Fibroblast of gingiva (primary cell): ENCODE measurements at places on chromosomes 12 and 14.

DNA sequence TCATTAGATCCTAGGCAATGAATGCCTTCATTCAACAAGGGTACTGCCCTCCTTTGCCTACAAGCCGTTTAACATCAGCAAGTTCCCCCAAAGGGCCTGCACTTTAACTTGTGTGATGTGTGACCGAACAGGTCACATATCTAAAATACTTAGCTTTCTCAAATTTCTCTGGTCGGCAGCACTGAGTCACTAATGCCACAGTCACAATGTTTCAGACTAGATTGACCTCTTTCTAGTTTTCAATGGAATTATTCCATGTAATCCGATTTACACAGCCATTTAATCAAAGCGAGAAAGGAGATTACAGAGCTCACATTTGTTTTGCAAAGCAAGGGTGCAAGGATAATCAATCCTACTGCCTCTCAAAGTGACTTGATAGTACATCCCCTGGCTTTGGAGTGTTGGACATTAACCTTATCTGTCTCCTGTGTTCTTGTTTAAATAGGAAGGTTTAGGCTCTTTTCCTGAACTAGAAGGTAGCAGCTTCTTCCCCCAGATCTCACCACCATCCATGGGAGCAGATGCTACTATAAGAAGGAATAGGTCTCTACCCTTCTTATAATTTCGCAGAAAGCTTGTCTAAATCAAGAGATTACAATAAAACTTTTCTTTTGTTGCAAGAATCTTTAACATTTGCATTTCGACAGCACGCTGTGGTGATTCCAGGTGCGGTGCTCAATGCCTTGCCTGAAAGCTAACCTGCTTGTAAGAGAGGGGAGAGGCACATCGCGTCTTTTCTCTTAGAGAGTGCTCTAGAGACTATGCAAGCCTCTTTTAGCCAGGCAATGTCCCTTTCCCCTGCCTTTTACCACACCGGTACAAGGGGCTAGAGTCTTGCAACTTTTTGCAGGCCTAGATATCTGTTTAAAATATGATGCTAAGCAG, 1.8 kb downstream of the KITLG start:
- DNase-seq, result peak; percentile 29

- DNase-seq, result no peak
These were observed 176.8 kb downstream of the KIF26A start for GRCh38 chr14:104315169-104315568.

GRCh38 chr14:52738409-52738808, 8.4 kb downstream of the STYX start:
- DNase-seq, result no peak

GRCh38 chr12:51886021-51886710, 1.7 kb upstream of the ANKRD33 start:
- peak; percentile 99 for DNase-seq

- peak; percentile 88 for DNase-seq
These were observed 234.5 kb upstream of the PLXNC1 start for GRCh38 chr12:93913845-93914244.

DNA sequence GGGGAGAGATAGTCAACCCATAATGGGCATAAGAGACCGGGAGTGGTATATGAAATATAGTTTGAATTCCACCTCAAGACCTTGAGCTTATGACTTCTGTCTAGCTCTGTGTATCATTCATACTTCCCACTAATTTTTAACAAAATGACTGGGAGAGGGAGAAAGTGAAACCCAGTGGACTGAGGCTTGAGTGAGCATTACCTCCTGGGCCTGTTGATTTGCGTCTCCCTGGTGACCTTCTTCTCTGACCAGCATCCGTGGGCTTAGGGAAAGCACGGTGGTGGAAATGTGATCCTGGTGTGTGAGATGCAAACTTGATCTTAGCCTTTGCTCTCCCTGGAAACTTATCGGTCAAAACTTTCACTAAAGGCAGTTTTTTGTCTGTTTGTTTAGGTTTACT, 207.9 kb upstream of the BCL2L14 start:
- peak; percentile 60 for DNase-seq

DNA sequence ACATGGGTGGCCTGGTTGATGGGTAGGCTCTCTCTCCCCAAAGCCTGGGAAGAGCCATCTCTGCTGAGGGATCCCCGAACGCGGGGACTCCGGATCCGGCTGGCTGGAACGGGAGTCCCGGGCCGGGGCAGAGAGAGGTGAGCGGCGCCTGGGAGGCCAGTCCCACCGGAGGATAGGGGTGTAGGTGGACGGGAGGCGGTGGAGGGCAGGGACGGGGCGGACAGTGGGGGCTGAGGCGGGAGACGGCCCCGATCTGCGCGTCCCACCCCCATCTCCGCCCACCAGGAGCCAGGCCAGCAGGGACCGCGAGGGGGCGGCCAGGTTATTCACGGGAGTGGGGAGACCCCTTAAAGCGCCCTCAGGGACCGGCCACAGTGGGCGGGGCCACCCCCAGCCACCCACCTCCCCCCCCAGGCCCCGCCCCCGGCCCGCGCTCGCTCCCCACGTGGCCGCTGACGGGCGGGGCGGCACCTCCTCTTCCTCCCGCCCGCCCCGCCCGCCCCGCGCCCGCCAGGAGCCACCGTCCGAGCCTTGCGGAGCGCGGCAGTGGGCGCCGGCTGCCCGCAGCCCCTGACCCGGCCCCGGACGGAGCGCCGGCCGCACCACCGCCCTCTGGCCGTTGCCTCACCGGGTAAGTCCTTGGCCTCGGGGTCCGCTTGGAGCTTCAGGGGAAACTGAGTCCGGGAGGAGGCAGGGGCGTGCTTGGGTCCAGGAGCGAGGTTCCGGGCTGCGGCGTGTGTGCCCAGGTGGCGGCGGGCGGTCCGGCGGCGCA, at the start of gene INF2:
Gene INF2 (plus strand): TSS at position 510 of the 772 bp plus-strand sequence. CDS start 11,748 bp downstream, outside the sequence.
- peak; percentile 49 for DNase-seq

GRCh38 chr12:96257550-96258103, 63.5 kb downstream of the ELK3 start:
- DNase-seq, result no peak

DNA sequence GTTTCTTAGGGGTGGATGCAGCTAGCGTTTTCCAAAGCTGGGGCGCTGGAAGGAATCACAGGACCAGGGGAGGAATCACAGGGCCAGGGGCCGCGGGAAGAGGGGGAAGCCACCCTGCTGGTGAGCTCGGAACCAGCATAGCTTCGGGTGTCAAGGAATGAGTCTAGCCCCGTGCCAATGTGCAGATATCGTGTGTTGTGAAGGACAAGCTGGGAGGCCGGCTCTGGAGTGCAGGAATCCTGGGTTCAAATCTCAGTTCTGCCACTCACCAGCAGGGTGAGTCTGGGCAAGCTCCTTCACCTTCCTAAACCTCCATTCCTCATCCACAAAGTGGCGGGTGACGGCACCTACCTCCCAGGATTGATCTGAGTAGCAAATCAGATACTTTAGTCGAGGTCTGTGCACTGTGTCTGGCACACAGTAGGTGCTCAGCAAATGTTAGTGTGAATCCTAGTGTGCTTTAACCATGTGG, 53.6 kb upstream of the RIN3 start:
- no peak for DNase-seq

DNA sequence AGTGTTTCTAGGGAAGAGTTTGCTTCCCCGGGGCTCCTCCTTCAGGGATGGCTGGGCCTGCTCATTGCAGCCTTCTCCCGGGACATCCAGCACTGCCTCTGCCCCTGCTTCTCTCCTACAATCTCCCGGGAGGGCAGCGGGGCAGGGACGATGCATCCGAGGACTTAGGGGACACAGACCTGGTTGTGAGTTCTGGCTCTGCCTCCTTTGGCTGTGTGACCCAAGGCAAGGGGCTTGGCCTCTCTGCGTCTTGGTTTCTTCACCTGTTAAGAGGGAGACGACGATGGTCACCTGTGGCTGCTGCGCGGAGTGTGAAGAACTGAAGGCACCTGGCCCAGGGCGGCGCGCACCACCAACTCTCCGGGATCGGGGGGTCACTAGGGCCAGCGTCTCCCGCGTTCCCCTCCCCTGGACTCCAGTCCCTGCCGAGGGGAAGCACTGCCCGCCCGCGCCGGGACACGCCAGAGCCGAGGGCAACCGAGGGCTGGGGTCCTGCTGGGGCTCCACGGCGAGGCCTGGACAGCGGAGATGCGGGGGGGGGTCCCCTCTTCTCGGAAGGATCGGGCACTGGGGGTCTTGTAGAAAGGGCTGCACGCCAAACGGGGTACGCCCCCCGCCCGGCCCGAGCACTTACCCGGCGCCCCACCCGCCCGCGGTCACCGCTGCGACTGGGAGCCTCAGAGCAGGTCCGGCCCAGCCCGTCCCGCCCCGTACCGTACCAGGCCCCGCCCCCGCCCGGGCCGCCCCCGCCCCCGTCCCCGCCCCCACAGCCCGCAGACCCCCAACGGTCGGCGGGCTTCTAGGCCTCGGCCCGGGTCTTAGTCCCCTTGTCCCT, at the start of gene HVCN1:
Gene HVCN1 (minus strand): TSS at position 670 of the 835 bp plus-strand sequence. CDS start 5,870 bp downstream, outside the sequence.
- DNase-seq, result no peak

GRCh38 chr12:93601591-93601990, 29.1 kb downstream of the SOCS2 start:
- no peak for DNase-seq

- DNase-seq, result no peak
These were observed 53.7 kb downstream of the APAF1 start for GRCh38 chr12:98698603-98699463.

- DNase-seq, result peak; percentile 59
These were observed 120.1 kb upstream of the MAX start for GRCh38 chr14:65222440-65222858.

DNA sequence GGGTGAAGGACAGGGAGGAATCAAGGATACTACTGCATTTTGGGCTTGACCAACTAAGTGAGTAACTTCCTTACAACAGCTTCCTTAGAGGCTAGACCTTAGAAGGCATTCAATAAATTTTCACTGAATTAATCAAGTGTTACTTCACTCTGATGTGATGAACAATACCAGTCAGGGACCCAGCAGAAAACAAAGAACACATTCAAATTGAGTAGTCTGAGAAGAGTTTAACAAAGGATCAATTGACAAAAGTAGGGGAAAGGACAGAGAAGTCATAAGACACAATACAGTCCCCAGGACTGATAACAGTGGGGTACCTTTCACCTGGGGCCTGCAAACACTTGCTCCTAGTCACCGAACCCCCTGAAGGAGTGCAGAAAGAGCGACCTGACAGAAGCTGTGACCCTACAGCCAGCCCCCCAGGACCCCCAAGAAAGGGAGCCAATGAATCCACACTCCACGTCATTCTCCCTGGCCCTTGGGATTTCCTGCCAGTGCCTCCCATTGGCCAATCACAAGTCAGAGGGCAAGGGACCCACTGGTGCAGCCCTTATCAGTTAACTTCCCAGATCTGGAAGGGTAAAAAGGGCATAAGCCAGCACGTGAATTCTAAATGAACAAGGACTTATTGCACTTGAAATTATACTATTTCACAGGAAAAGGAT, 6.9 kb downstream of the ANAPC5 start:
- no peak for DNase-seq

DNA sequence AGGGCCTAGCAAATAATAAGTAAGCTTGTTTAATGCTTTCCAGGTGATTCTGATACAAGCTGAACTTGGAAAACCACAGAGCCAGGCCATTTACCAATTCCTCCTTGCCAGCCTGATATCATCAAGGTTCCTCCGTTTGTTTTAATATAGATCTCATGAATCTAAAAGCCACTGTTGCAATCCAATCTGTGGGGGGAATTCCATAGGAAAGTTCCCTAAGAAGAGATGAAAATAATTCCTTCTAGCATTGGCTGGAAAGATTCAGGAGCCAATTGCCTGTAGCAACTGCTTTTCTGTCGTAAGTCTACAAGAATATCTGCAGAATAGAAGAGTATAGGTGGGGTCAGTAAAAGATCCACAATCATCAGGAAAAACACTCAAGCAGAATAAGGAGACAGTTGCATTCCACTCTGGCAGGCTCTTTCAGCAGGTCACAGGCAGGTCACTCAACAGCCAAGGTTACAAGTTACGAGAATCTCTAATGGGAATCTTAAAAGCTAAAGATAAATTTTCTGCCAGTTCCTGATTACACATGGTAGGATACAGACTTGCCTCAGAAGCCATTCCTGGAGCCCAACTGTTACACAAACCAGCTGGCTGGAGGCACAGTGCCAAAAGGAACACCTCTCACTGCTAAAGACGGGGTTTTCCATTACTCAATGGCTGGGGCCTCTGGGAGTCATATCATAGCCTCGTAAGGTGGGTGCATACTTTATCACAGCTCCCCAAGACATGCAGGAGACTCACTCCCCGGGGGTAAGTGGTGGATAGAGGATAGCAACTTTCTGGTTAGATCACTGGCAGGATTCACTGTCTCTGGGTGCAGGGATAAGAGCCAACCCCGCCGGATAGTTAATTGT, 43.6 kb downstream of the FGD6 start:
- DNase-seq, result peak; percentile 30

- no peak for DNase-seq
These were observed 13.3 kb upstream of the TCP11L2 start for GRCh38 chr12:106289196-106289681.

- DNase-seq, result peak; percentile 4
These were observed 256.4 kb downstream of the NUAK1 start for GRCh38 chr12:105882404-105882803.

GRCh38 chr12:62705846-62706245, 229.1 kb downstream of the PPM1H start:
- DNase-seq, result no peak

GRCh38 chr12:59834659-59835474, 239.0 kb downstream of the SLC16A7 start:
- DNase-seq, result peak; percentile 54

DNA sequence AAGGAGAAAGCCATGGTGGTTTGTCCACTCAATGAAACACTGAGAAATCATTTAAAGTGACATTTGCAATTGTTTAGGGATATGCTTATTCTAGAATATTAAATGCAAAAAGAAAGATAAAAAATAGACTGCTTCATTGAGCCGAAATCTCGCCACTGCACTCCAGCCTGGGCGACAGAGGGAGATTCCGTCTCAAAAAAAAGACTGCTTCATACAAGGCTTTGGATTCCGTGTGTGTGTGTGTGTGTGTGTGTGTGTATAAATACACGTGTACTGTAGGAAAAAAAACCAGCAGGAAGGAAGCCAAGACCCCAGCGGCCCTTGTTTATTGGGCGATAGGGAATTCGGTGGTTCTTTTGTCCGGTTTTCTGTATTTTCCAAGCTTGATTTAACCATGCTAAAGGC, 3.2 kb upstream of the ZNF839 start:
- DNase-seq, result peak; percentile 74

GRCh38 chr14:57352396-57353170, 37.8 kb upstream of the NAA30 start:
- DNase-seq, result no peak

- DNase-seq, result no peak
These were observed 12.1 kb downstream of the ASB2 start for GRCh38 chr14:93964281-93964680.

DNA sequence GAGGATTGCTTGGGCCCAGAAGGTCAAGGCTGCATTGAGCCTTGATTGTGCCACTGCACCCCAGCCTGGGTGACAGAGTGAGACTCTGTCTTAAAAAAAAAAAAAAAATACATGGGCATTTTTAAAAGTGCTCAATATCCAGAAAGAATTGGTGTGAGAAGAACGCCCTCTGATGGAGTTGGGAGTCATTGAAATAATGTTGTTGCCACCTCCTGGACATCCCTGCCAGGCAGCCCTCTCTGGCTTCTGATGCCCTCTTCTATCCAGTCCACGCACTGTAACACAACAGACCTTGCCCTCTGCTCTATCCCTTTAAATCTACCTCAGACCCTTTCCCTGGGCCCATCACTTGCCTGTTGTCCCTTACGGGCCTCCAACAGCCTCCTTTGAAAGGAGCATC, 4.9 kb downstream of the PTGDR start:
- peak; percentile 50 for DNase-seq

- DNase-seq, result no peak
These were observed 63.6 kb upstream of the BCL2L14 start for GRCh38 chr12:12007001-12007712.

GRCh38 chr14:48384821-48385220, 709.4 kb upstream of the MDGA2 start:
- DNase-seq, result no peak
